ENCODE measurements at places on chromosomes 3 and 15. TPM values are rescaled to one million over a fixed set of nuclear protein-coding genes. Genes with fewer than 3 reads are reported as not detected.

DNA sequence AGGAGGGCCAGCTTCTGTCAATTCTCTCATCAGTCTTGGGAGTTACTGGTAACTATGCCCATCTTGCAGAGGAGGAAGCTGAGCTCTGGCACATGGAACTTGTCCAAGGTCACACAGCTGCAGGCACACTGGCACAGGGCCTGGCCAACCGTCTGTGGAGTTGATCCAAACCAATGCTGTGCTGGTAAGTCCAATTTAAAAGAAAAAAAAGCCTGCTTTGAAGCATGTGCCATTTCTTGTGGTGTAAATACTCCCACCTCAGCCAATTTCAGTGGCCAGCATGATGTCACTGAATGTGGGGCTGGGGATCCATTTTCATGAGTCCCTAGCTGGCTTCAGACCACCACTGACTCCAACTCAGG is 83.4 kb downstream of the CHSY1 start:
- no peak for DNase-seq

- no peak for DNase-seq
These were observed 1.1 kb upstream of the WWTR1 start for GRCh38 chr3:149658744-149659497.

- DNase-seq = no peak
These were observed 314.2 kb upstream of the CBLB start for GRCh38 chr3:106182950-106183511.

- no peak for DNase-seq
These were observed 590.2 kb downstream of the RBMS3 start for GRCh38 chr3:29871087-29871486.

DNA sequence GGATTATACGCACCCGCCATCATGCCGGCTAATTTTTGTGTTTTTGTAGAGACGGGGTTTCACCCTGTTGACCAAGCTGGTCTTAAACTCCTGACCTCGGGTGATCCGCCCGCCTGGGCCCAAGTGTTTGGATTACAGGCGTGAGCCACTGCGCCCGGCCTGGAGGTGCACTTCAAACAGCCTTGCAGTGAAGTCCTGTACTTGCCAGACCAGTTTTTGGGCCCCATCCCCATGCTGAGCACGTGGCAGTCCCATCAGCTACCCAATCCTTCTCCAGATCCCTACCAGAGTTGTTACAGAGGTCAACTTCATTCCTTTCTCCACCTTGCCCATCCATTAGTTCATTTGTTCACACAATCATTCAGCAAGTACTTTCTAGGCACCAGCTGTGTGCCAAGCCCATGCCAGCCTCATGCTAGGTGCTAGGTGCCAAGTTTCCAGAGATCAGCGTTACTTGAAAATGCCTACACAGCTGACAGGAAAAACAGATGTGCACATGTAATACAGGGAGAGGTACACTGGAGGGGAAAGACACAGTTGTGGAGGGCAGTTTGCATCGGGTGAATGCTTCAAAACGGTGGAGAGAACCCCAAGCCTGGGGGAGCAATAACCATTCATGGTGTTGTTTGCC is 2.2 kb downstream of the DNAH1 start:
- DNase-seq = no peak

DNA sequence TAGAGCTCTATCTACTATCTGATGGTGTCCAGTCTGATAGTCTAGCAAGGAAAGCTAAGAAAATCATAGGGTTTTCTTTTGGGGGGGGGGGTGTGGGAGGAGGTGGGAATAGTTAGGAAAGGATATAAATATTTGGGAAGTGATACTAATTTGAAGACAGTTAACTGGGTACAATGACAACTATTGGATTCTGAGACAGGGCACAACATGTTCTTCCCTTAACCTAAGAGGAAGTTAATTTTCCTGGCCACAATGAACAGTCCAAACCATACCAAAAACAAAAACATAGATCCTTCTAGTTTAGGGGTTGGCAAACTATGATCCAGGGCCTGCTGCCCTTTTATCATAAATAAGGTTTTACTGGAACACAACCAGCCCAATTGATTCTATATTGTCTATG is 10.0 kb upstream of the HCLS1 start:
- DNase-seq = no peak

Gene XYLB
- total RNA-seq = 4.9 TPM
